Stimulated activated CD4-positive, alpha-beta T cell treated with anti-CD3 and anti-CD28 coated beads, Interleukin-1b, Interleukin-23, amount 100 ng/mL, for 24 hours (primary cell): ENCODE measurements at places on chromosomes 3 and 15.

GRCh38 chr3:32391643-32392535 lies at the start of gene CMTM7:
CMTM7 (plus strand) TSS chr3:32391853; CDS start chr3:32391907, 54 bp downstream.
- DNase-seq = peak; percentile 31

- no peak for DNase-seq
Measured at GRCh38 chr3:103189941-103190340, 755.1 kb downstream of the ZPLD1 start.

DNA sequence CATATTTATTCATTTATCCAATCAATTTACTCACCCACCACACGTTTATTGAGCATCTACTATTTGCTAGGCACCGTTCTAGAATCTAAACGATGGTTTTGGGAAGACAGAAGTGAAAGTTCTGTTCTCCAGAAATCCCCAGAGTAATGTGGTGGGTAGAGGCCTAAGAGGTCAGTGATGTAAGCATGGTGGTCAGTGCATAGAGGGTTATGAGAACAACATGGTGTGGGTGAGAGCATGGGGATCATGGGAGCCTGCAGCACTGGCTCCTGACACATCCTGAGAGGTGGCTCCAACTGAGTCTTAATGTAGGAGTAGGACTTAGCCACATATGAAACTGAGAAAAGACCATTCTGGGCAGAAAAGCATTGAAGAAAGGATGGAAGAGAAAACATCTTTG lies 85.3 kb upstream of the TNFAIP8L3 start:
- DNase-seq = no peak

DNA sequence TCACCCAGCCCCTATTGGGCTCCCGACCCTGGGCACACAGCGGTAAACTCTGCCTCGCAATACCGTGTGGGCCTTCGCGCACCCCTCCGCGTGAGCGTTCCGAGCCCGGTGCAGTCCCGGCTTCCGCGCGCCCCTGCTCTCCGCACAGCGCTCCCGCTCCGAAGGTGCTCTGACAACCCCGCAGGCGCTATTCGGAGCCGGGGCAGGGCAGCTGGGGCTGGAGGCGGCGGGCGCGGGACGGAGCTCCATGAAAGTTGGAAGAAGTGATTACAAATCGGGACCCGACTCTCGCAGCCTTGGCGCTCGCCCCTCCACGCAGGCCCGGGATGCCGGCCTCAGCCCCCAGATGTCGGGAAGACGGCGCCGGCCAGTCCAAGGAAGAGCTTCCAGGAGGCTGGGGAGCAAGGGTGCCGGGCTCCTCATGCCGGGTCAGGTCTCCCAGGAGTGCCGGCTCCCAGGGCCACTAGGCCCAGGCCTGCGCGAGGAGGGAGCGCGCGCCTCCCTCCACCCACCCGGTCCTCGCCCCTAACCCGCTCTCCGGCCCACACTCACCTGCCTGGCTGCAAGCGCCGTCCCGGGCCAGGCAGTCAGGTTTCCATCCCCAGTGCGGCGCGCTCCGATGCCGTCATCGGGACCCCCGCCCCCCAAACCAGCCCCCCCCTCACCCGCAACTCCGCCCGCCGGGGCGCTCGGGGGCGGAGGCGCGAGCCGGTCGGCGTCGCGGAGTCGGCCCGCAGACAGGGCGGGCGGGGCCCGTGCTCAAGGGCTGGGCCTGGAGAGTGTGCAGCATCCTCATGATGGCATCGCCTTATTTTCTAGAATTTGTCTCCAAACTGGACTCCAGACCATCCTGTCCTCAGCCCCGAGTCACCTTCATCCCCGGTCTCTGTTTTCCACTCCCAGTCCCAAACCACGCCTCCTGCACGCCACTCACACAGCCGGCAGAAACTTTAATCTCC lies at the start of gene KIF7:
TSS of gene KIF7 (minus strand) at position 621 of the 959 bp plus-strand sequence. CDS start 2,537 bp downstream, outside the sequence.
- DNase-seq = peak; percentile 7

- no peak for DNase-seq
Measured at GRCh38 chr3:159322322-159322939, 520.6 kb downstream of the MFSD1 start.

DNA sequence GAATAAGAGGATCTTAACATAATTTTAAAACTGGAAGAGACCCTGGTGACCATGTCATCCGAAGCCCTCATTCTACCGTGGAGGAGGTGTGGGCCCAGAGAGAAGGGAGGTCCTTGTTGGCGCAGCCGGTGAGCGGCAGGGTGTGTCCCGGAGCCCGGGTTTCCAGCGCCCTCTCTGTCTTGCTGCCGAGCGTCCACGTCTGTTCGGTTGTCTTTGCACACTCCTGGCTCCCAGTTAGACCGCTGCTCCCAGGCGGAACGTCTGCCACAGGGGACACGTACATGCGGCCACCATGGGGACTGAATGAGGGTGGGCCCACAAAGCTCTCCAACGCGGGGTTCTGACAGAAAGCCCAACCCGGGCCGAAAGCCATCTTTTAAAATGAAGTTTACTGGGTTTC lies 6.6 kb upstream of the MUC4 start:
- no peak for DNase-seq

GRCh38 chr3:140823106-140823505 lies 118.5 kb upstream of the SLC25A36 start:
- DNase-seq = no peak

GRCh38 chr15:31300208-31300661 lies 26.4 kb upstream of the KLF13 start:
- DNase-seq = no peak

- DNase-seq = peak; percentile 44
Measured at GRCh38 chr15:52021128-52021671, 2.2 kb downstream of the MAPK6 start.

- no peak for DNase-seq
Measured at GRCh38 chr3:64796607-64797399, 109.0 kb upstream of the ADAMTS9 start.
